ENCODE measurements at places on chromosomes 2 and 18. TPM values are rescaled to one million over a fixed set of nuclear protein-coding genes. Genes with fewer than 3 reads are reported as not detected.

- DNase-seq = no peak
Measured at GRCh38 chr2:239425631-239426030, 24.8 kb upstream of the HDAC4 start.

The ANO7 gene
- 1.4 TPM for total RNA-seq

The GAL3ST2 gene
- total RNA-seq = 0.93 TPM

The SERPINB11 gene
- total RNA-seq = not detected

The ADRA2B gene
- total RNA-seq = 0.21 TPM

DNA sequence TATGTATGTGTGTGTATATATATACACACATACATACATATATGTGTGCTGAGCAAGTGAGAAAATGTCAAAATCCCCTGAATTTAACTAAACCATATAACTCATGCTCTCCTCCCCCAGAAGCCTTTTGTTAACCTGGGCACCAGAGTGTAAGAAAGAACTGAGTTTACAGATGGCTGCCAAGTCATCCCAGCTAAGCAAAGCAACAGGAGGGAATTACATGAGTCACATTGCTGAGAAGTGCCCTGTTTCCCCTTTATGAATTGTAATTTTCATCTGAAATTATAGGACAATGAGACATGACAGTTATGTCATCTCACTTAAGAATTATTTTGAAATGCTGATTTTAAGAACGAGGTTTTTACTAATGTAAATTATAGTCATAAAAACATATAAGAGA lies 29.9 kb downstream of the SCN7A start:
- DNase-seq = no peak

- no peak for DNase-seq
Measured at GRCh38 chr2:112251271-112251670, 3.6 kb downstream of the ZC3H8 start.

GRCh38 chr2:9809064-9809356 lies 34.3 kb upstream of the TAF1B start:
- DNase-seq = no peak

All from activated CD4-positive, alpha-beta memory T cell treated with anti-CD3 and anti-CD28 coated beads for 36 hours (primary cell).